ENCODE measurements at places on chromosomes 5 and 9. TPM values are rescaled to one million over a fixed set of nuclear protein-coding genes. Genes with fewer than 3 reads are reported as not detected.

SIT1 gene
- total RNA-seq, result 0.43 TPM

GARIN3 gene
- total RNA-seq, result 27.8 TPM

RNF183 gene
- total RNA-seq, result 1.9 TPM

IDNK gene
- 4.9 TPM for total RNA-seq

Measured in testis (tissue), 5 donors.